Activated T-helper 2 cell treated with anti-CD3 and anti-CD28 coated beads, Interferon-gamma antibody, Interleukin-2, Interleukin-4, amounts not matched to agents 10 μg/mL and 5 μg/mL and 100 μg/mL, durations not matched to agents 14 hours and 24 hours and 36 hours (primary cell): ENCODE measurements at places on chromosomes 5 and 9. TPM values are rescaled to one million over a fixed set of nuclear protein-coding genes. Genes with fewer than 3 reads are reported as not detected.

The DMRT1 gene
- not detected in 2 replicates for total RNA-seq

- DNase-seq = no peak
These were observed 69.7 kb upstream of the TRIM32 start for GRCh38 chr9:116617389-116617788.

DNA sequence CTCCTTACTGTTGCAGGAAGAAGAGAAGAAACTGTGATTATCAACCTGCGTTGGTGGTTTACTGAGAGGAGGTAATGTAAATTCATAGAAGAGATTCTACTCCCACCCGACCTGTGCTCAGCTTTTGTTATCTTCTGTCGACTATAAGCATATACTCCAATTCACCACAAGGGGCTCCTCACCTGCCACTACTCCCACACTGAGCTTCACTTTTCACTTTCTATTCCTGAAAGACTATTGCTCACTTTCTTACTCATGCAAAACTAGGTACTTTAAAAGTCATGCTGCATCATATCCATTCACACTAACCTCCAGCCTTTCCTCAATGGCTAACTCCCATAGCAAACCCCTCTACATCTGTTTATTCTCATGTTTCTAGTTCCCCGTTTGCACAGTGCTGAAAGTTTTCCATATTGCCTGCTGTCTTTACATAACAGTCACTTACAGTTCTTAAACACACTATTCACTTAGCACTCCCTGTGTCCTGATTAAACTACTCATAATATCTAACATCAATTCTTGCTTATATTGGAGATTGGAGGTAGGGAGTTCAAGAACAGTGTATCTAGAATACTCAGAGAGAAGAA lies 1062.6 kb downstream of the NR2F1-AS1 start:
- no peak for DNase-seq

DNA sequence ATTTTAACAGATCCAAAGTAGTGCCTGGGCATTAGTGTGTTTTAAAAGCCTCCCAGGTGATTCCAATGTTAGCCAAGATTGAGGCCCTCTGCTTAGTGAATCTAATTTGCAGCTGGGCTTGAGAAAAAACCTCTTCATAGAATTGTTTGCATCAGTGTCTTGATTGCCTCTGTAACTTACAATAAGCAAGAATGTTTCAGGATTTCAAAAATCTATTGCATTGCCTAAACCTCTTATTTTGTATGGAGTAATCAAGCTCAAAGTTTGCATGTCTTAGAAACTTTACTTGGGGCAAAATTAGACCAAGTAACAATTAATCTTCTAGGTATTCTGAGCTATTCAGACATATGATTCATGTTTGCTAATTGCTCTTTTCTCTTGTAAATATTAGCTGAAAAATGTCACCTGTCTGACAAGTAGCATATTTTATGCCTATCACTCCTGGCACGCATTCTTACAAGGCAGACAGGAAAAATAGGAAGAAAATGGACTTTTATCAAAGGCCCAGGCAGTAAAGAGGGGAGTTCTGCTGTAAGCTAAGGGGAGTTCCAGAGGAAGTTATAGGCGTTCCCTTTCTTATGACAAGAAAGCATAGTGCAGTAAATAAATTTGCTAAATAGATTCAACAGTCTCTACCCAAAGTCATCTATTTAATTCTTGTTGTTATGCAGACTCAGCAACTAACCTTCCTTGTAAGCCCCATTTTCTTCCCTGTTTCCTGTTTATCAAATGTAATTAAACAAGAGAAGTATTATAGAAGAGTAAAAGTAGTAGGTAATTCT lies 21.0 kb downstream of the PDCD1LG2 start:
- DNase-seq = no peak

DNA sequence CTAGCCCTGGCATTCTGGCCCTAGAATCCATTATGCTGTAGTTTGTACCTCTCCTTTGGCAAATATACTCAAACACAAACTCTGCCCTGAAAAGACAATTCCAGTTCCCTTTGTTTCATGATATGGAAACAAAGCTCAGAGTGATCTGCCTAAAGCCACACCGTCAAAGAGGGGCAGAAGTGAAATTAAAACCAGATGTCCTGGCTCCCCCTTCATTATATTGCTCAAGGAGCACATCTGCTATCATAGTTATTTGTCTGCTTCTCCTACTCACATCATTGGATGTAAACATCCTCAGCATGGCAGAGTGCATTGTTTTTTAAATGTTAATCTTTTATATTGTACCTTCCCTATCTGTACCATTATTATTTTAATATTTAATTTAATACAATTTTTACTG lies 266.7 kb upstream of the SMARCA2 start:
- no peak for DNase-seq

DNA sequence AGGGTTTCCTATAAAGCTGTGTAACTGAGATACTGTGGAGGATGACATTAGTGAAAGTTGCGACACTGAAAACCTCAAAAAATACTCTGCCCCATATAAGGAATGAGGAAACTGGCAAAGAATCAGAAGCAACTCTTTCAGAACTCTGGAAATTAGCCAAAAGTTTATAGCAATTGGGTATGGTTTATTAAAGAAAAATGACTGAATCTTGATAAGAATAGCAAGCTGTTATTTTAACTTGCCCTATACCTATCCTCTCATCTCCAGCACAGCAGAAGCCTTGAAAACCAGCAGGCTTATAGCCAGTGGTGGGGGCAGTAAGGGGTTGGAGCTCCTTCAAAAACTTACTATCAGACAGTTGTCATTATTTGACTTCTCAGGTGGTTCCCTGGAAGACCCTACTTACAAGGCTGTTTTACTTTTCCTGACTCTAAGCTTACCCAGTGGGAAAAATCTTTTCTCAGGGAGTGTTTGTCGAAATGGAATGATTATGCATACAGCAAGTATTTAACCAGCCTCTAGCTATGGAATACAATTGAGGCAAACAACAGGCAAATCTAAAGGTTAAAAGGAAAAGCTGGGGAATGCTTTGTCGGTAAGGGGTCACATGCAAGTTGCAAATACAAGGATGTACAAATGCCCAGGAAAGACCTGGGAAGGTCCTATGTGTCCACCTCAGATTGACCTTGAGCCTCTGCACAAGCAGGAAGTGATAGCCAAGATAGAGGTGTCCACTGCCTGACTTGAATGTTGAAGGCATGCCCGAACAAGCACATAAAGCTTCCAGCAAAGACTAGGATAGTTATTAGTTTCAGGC lies 21.0 kb upstream of the FAM151B start:
- DNase-seq = no peak
